ENCODE measurements at places on chromosomes 7 and 10.

DNA sequence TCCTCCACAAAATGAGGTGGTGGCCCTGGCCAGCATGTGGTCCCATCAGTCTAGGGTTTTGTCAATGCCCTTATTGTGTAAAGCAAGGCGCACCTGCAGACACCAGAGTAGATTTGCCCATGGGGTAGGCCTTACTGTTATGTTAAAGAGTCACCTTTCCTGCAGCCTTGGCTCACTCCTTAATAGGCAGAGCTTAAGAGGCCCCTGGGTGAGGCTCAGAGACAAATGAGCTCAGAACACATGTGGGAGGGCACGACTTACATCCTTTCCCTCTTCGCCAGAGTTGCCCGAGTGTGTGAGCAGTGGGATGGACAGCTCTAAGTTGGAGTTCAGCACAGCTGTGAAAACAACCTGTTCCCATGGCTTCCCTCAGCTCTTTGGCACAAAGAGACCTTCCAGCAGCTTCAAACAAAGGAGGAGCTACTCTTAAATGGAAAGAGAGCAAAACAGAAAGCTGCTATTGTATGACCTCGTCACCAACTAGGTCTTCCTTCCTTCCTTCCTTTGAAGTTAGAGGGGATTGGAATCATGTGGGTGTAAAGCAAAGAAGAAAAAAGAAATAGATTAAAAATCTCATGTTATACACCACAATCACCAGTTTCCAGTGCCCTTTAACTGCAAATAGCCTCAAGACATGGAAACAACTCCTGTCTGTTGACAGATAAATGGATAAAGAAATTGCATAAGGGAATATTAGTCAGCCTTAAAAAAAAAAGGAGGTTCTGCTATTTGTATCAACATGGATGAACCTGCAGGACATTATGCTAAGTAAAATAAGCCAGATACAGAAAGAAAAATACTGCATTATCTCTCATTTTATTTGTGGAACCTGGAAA lies 11.9 kb upstream of the XPNPEP1 start:
- DNase-seq: peak; percentile 79

DNA sequence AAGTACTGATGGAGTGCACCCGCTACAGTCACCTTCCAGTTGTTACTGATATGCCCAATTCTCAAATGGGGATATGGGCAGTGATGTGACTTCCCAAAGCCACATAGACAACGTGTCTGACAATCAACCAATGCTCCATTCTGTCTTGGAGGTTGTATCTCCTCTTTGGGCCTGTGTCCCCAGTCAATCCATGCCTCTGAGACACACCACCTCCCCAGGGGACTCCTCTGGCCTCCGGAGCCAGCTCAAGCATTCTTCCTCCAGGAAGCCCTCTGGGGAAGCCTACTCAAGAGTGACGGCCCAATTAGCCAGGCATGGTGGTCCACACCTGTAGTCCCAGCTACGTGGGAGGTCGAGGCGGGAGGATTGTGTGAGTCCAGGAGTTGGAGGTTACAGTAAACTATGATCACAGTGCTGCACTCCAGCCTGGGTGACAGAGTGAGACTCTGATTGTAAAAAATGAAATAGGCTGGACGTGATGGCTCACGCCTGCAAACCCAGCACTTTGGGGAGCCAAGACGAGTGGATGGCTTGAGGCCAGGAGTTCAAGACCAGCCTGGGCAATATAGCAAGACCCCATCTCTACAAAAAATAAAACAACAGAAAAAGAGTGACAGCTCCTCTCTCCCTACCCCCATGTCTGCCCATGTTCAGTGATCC lies 99.5 kb upstream of the TNRC18 start:
- peak; percentile 48 for DNase-seq

- DNase-seq: peak; percentile 75
Observed at GRCh38 chr10:126060261-126060931, 164.0 kb downstream of the FANK1 start.

- no peak for DNase-seq
Observed at GRCh38 chr7:107494884-107495283, 25.0 kb downstream of the GPR22 start.

DNA sequence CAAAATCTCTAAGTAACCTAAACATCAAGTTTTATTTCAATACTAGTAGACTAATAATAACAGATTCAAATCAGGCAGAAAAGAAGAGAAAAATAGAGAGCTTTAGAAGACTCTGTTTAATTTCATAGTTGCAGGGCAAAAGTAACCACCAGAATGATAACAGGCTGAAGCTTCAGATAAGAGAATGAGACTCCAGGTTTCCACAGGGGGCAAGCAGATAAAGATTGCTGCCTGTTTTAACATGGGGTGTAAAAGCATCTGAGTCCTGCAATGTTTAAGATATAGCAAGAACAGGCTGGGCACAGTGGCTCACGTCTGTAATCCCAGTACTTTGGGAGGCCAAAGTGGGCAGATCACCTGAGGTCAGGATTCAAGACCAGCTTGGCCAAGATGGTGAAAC lies 11.0 kb downstream of the CROT start:
- DNase-seq: no peak

Measured in fibroblast of the aortic adventitia (primary cell).